ENCODE measurements at places on chromosomes 5 and 9. TPM values are rescaled to one million over a fixed set of nuclear protein-coding genes. Genes with fewer than 3 reads are reported as not detected.

The DELE1 gene
- polyA plus RNA-seq = 67.7 TPM

The LRRC70 gene
- 4.9 TPM for polyA plus RNA-seq

- no peak for DNase-seq
Measured at GRCh38 chr5:138872841-138873465, 2.2 kb downstream of the LRRTM2 start.

The PRR16 gene
- 2.4 TPM for polyA plus RNA-seq

- DNase-seq = peak; percentile 31
Measured at GRCh38 chr9:28249424-28249823, 676.1 kb upstream of the C9orf72 start.

- DNase-seq = no peak
Measured at GRCh38 chr5:63131626-63132285, 553.1 kb downstream of the LRRC70 start.

The NEUROG1 gene
- not detected for polyA plus RNA-seq

All from kidney (tissue), 22 donors.